ENCODE measurements at places on chromosomes 11 and 22.

DNA sequence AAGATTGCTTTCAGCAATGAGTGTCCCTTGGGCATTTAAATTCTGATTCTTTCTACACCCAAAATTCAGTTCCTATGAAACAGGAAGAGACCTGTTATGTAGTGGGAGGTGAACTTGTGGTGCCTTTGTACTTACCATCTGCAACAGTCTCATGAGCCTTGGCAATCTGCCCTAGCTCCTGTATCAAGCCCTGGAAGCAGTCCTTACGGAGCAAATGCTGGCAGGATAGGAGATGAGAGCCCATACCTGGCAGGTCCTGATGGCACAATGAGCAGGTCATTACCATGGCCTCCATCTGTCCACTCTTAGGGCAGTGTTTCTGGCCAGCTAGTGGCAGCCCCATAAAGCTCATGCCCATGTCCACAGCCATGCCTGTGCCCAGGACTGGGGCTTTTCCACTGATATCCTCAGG, 10.8 kb downstream of the TRIM66 start:
- no peak for DNase-seq

DNA sequence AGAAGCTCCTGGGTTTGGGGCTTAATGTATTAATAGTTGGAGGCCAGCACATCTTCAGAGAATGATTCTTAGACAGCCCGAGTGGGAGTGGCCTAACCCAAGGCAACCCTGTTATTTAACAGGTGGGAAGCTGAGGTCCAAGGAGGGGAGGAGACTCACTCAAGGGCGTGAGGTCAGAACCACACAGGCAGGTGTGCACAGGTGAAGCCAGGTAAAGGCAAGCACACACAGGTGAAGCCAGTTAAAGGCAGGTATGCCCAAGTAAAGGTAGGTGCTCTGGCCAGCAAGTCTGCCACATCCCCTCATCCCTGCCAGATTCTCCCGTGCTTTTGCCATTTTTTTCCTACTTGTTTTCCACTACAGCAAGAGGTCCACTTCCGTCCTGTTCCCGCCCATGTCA, 2.9 kb upstream of the SHANK2 start:
- DNase-seq = no peak

DNA sequence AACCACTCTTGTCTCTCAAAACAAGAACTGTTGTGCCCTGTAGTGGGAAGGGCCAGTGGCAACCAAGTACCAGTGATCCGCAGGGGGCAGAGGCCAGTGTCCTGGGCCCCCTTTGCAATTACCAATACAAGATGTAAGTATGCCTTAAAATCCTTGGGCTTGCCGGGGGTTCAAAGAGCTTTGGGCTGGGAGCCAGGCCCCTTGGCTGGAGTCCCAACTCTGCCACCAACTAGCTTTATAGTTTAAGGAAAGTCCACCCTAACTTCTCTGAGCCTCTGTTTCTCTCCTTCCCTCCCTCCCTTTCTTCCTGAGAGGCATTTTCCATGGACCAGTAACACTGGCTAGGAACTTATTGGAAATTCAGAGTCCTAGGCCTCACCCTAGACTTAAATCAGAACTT, 15.5 kb downstream of the CLMP start:
- no peak for DNase-seq

- no peak for DNase-seq
These were observed 30.2 kb upstream of the B3GNT6 start for GRCh38 chr11:77003963-77004362.

DNA sequence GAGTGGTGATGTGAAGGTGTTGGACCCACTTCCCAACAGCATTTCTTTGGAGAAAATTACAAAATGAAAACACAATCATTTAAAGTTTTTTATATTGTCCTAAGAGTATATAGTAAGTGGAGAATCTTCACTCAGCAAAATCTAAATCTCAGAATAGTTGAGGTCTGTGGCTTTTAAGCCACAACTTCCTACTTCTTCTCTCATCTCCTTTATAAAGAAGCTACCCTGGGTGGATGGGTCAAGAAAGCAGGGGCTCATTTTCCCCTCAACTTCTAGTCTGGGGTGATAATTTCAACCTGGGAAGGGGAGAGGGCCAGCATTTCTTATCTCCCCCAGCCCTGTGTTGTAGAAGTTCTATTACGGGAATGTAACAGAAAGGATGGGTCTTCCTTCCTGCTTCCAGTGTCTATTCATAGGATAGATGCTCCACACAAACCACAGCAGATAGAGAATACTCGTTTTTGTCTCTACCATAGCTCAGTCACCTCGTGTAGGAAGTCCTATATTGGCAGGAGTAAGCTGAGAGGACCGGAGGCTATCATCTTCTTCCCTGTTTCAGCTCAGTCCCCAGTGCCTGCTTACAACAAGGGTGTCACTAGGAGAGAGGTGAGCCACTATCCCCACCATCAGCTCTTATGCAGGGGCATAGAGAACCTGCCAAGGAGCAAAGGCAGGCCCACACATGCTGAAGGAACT, 341.5 kb downstream of the CASP12 start:
- no peak for DNase-seq

- DNase-seq = no peak
These were observed 36.1 kb upstream of the AMOTL1 start for GRCh38 chr11:94731880-94732601.

GRCh38 chr11:106369224-106369623, 291.8 kb downstream of the AASDHPPT start:
- no peak for DNase-seq

DNA sequence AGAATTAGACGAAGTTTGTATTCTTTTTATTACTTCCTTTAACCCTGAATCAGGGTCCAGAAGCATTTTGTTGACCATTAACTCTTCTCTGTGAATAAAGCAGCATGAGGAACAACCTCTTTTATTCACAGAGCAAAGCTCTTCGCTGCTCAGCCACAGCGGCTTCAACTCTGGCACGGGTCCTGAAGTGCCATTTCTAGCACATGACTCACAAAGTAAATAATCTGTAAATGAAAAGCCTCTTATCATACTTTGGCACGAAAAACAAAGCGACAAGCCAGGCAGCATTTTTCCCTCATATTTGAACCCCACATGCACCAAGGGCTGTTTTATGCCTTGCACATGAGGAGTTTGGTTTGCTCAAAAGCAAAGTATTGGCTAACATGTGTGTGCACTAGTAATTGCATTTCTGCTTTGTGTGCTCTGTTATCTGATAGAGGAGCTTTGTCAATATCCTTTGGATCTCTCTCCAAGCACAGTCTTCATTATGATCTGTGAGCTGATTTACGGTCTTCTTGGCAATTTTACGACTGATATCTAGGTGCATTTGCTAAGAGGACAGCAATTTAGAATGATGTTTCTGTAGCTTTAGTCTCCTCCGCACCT, 33.0 kb upstream of the APOBEC3A start:
- no peak for DNase-seq

DNA sequence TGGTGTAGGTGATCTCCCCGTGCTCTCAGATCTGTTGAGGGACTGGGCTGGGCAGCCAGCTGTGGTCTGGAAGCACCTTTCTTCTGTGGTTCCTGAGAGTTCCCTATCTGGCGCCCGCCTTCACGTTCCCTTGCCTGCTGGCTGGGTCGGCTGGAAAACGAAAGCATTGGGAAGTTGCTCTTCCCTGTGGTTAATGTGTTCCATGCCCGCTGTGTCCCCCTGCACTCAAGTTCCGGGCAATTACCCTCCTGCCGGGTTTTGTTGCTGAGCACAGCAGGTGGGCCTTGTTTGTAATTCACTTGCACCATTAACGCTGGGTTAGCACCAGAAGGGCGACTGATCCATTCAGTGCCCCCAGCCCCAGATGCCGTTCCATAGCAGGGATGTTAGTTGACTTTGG, 134.1 kb downstream of the GRIK4 start:
- no peak for DNase-seq

- no peak for DNase-seq
These were observed 33.7 kb downstream of the RNF121 start for GRCh38 chr11:71962428-71963038.

DNA sequence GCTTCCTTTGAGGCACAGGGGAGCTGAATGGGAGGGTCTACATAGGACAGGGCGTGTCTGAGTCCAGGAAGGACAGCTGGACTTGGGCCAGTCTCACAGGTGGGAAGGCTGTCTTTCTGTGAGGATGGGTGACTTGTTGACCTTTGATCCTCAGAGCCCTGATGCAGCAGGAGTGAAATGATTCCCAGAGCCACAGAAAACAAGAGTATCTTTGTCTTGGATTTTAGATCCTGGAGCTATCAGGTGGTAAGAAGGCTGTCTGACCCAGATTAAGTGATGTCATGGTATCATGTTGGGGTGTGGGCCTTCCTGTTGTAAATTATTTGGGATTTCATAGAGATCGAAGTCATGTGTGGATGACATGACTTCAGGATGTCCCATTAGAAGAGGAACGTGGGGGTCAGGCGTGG, 15.0 kb downstream of the PTPRJ start:
- no peak for DNase-seq

DNA sequence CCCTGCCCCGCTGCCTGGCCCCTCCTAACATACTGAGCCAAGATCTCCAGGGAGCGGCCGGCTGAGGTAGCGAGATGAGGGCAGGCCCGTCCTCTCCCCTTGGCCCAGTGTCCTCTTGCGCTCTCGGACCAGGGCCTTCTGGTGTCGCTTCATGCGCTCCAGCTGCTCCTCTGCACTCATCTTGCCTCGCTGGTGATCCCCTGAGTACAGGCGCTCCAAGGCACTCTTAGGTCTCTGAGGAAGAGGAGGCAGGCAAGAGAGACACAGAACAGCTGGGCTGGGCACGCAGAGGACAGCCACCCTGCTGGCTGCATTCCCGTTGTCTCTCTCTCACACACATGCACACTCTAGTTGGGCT, 50.6 kb downstream of the C11orf58 start:
- no peak for DNase-seq

DNA sequence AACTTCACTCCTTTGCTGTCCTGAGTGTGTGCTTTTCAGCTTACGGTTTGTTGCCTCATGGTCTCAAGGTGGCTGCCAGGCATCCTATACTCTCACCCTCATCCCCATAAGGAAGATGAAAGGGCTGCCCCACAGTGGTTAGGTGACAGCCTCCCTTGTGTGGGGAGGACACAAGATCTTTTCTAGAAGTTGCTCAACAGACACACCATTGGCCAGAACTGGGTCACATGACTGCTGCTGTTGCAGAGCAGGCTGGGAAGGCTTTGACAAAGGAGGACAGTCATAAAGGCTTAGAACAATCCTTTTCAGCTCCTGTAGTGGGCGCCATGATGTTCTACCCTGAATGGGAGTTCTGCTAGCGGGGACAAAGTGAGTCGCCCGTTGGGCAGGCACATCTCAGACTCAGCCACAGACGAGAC, 69.7 kb upstream of the RASD2 start:
- DNase-seq = no peak

All from stimulated activated CD4-positive, alpha-beta T cell treated with anti-CD3 and anti-CD28 coated beads, TNF-alpha, amount 100 ng/mL, for 1 hour (primary cell).